ENCODE measurements at places on chromosomes 5 and 9. TPM values are rescaled to one million over a fixed set of nuclear protein-coding genes. Genes with fewer than 3 reads are reported as not detected.

- DNase-seq: peak; percentile 45
Observed at GRCh38 chr5:79297661-79298060, 61.7 kb downstream of the JMY start.

DNA sequence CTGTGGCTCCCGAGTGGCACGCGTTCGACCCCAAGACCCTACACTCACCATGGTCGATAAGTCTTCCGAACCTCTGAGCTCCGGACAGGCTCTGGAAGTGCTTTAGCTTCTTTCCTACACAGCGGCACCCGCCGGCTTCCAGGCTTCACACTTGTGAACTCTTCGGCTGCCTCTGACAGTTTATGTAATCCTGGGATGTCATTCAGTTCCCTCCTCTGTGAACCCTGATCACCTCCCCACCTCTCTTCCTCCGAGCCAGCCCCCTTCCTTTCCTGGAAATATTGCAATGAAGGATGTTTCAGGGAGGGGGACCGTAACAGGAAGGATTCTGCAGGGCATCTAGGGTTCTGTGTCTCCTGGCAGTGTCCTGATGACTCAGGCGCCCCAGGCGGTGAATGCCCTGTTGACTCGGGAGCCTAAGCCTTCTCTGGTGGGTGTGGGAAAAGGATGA is at the start of gene CD14:
CD14 (minus strand) TSS at position 155 of the 451 bp plus-strand sequence; CDS start at position 51, 104 bp downstream.
- DNase-seq: peak; percentile 71

DNA sequence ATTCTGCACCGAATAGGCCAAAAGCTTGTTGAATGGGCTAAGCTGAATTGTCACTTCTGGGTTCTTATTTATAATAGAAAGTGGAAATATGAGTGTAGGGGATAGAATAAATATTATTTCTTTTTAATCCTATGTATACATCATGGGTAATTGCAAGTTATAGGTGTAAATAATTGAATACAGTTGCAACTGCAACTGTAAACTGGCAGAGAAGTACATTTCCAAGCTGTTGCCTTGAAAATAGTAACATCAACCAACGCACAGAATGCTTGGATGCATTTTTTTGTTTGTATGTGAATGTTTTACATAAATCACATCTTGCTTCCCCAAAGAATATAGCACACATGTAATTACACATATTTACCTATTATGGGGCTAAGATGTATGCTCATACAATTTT is 234.1 kb downstream of the NNT start:
- DNase-seq: no peak

DNA sequence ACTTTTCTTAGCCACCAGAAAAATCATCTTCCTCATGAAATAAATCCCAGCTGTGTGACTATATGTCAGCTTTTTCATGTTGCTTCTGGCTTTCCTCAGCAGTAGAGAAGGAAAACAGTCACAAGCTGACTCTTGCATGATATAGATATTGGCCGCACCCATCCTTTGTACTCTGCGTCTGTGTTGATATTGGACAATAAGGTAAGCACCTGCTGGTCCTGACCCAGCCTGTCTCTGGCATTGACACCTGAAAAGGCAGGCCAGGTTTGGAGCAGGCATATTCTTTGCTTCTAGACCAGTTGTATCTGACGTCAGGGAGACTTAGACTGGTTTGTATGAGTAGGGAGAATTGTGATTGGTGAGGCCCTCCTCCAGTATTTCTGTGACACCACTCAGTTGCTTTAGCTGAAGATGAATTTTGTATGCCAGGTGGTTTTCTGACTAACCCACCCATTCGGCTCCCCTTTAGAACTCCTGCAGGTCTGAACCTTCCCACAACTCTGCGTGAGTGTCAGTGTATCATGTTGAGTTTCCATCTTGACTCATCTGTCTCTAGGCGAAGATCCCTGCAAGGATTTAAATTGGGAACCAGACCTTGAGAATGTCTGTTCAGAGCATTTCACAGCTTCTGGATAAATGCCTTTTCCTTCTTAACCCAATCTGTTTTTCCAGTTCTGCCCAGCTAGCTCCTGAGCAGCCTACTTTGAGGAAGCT is 151.2 kb upstream of the RUSC2 start:
- no peak for DNase-seq

GRCh38 chr5:164885179-164885578 is 1379.8 kb downstream of the MAT2B start:
- DNase-seq: no peak

DNA sequence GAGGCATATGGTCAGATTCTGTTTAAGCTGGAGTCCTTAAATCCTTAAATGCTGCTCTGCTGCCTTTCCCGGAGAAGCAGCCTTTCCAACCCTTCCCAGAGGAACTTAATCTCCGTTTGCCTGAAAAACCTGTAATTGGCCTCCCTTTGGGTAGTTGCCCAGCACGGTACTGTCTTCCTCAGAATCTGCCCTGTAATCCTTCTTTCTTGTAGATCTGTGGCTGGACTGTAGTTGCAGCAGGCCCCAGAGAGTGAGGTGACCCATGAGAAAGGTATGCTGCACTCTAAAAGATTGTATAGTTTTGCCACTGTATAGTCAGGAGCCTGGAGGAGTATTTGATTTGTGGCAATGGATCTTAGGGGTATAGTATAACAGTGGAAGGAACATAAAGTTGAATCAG is 11.7 kb downstream of the SPIN1 start:
- DNase-seq: peak; percentile 91

DNA sequence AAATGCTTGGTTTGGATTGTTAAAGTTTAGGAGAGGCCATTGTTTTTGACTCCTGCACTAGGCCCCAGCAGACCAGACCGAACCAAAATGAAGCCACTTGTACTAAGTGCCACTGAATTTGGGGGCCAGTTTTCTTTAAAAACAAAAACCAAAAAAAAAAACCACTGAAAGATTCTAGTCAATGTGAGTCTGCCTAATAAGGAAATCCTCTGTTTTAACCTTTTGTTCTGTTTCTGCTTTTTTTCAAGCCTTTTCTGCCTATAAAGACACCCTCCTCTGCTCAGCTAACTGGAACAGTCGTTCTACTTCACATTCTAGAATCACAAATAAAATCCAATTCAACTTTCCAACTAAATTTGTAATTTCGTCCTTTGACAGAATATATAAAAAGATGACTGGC is 64.9 kb downstream of the SERINC5 start:
- no peak for DNase-seq

GRCh38 chr5:119078071-119078846 is 7.4 kb downstream of the DMXL1 start:
- DNase-seq: no peak

DNA sequence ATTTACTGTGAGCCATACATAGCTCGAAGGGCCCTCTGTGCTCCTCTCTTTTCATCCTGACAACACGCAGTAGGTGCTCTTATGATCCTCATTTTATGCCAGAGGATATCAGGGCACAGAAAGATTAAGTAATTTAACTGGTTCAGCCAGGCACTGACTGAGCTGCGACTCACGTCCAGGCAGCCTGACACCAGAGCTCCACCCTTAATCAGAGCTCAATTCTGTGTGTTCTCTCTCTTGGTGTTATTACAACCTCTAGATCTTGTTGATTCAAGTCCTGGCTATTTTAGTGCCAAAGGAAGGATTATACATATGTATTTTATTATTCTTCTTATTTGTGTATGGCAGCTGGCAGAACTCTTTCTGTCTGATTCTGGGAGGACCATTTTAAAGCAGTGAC is 59.7 kb downstream of the OSMR start:
- DNase-seq: no peak

DNA sequence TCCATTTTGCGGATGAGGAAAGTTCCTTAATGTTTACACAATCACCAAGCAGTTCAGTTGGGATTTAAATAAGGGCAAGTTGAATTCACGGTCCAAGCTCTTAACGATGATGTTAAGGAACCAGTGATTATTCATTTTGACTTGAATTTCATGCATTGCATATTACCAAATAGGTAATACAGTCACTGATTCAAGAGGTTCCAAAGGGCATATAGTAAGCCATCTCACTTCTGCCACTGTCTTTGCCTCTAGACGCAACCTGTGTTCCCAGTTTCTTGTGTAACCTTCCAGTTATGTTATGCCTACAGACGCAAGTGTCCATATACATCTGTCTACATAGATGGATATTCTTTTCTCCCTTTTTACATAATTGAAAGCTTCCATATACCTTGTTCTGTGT is 39.9 kb upstream of the EPB41L4B start:
- no peak for DNase-seq

DNA sequence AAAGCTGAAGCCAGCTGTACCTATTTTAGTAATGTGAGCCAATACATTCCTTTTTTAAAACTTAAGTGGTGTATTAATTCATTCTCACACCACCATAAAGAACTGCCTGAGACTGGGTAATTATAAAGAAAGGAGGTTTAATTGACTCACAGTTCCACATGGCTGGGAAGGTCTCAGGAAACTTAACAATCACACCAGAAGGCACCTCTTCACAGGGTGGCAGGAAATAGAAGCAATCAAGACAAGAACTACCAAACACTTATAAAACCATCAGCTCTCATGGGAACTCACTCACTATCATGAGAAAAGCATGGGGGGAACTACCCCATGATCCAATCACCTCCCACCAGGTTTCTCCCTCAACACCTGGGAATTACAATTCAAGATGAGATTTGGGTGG is 21.0 kb downstream of the ESM1 start:
- DNase-seq: no peak

NTRK2 gene
- total RNA-seq: 1.1 TPM

EEIG1 gene
- total RNA-seq: 4.3 TPM

RFX3 gene
- total RNA-seq: 3.1 TPM

EQTN gene
- total RNA-seq: not detected
